ENCODE measurements at places on chromosomes 12 and 14. TPM values are rescaled to one million over a fixed set of nuclear protein-coding genes. Genes with fewer than 3 reads are reported as not detected.

Gene NELL2
- 0.52 TPM for total RNA-seq

Gene HPD
- 0.39 TPM for total RNA-seq

Gene MMP14
- 29.1 TPM for total RNA-seq

Gene KRT74
- not detected for total RNA-seq

Gene CIDEB
- total RNA-seq = 2.0 TPM

Gene TUNAR
- total RNA-seq = not detected

Gene FBRSL1
- total RNA-seq = 20.4 TPM

GRCh38 chr14:88960496-88960895, 136.0 kb downstream of the TTC8 start:
- DNase-seq = no peak

- no peak for DNase-seq
These were observed 358 bp downstream of the ELK3 start for GRCh38 chr12:96194576-96194889.

GRCh38 chr14:77027538-77028383, 747 bp downstream of the IRF2BPL start:
- DNase-seq = no peak

- no peak for DNase-seq
These were observed 4.5 kb downstream of the AJUBA start for GRCh38 chr14:22977684-22978486.

DNA sequence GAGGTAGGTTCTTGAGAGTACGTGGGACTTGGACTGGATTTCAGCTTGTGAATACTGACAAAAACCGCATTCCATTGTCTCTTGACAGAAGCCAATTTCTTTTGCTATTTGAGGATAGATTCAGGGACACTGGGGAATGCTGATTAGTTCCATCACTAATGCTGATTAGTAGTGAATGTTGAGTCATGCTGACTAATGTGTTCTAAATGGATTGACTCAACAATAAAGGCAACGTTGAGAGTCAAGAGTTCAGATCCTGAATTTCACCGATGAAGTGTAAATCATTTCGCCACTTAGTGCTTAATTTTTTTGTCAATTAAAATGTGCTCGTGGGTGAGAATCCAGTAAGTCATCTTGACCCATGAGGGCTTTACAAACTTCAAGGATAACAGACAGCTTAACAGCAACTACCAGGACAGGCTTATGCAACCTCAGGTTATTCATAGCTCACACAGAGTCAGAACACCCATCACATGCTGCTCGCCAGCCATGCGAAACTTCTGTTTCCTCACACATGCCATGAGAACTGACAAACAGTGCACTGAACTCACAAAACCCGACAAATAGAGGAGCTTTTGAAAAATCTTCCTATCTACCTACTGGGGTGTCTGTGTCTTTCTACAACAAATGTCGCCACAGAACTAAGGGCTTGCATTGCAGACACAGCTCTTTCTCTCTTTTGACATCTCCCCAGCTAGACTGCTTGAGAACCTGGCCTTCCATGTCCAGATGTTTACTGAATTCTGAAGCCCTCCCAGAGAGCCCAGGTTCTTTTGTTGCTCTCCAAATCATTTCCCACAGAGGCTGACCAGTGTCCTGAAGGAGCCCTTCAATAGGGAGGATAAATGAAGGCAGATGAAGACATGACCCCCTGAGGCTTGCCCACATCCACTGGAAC, 316.4 kb downstream of the ZFP36L1 start:
- peak; percentile 90 for DNase-seq

DNA sequence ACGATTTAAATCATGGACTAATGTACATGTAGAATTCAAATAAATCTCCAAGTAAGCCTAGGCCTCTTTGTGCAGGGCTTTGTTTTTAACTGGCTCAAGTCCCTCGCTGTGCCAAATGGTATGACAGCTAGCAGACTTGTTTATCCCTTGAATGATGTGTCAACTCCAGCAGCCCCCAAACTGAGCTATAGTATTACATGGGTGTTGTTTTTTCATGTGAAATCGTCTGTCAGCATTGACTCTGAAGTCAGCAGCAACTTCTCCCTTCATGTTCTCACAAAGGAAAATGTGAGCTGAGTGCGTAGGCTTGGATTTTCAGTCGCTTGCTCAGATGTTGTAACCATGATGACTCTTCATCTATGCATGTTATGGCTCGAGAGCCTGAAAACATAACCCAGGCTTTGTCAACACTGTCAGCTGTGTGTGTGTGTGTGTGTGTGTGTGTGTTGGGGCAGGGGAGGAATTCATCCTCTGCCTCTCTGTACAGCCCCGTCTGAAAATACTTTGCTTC, 73.3 kb downstream of the PTHLH start:
- DNase-seq = no peak

- no peak for DNase-seq
These were observed 948.9 kb upstream of the FLRT2 start for GRCh38 chr14:84581041-84581440.

DNA sequence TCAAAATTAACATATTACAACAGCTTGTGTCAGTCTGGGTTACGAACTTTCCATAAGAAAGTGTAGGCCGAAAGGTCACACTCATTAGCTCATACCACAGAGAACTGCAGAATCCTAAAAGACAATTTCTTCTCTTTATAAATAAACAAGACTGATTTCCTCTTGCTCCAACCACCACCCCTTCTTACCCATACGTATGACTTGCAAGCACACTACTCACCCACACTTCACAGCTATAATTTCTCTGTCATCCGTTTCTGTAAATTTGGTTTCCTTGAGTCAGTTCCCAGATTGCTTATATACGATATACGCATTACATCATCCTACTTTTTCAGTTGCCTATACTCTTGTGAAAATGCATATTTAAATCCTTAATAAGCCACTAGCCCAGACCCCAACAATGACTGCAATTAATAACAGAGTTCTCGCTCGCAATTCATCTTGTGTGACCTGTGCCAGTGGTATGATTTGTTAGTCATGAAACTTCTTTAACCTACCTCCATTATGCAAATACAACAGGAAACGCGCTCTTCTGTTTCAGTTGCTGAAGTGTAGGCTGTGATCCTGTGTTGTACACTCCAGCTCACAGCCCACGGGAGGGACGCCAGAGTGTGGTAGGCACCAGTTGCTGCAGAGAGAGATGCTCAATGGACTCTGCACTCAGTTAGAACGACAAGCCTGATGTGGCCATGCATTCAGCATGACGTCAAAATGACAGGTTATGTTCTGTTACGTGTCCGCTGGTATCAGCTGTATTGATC, 417.6 kb downstream of the PDZRN4 start:
- DNase-seq = no peak

GRCh38 chr12:108724054-108724889, 7.0 kb downstream of the CORO1C start:
- DNase-seq = no peak

DNA sequence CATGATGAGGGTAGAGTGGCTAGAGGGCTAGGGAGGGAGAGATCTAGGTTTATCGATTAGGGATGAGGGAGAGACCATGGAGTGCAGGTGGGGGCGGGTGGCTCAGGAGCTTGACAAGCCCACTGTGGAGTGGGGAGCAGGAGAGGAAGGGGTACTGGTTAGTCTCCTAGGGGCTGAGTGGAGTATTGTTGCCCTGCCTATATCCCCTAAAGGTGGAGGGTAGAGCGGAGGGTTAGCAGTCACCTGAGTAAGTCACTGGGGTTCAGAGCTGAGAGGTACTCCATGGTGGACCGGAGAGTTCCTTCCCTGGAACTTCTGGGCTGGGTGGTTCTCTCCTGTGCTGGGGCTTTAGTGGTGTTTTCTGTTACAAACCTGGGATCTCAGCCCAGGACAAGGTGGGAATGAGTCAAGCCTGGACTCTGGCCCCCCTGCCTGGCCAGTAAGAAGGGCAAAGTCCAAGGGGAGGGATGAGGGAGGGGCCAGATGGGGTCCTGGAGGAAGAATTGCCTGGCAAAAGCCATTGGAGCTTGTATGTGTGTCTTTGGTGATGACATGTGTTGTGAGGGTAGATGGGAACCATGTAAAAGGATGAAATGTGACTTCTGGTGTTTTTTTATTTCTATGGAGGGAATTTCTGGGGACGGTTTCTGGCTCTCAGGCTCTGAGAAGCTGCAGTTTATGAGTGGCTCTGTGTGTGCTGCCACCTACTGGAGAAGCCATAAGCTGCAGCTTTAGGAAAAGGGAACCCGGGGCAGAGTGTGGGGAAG, at the start of gene CIDEB:
TSS of gene CIDEB (minus strand) at position 403 of the 767 bp plus-strand sequence. CDS start at position 284, 119 bp downstream.
- no peak for DNase-seq

GRCh38 chr12:49017891-49018260, 700 bp downstream of the PRKAG1 start:
- DNase-seq = no peak

DNA sequence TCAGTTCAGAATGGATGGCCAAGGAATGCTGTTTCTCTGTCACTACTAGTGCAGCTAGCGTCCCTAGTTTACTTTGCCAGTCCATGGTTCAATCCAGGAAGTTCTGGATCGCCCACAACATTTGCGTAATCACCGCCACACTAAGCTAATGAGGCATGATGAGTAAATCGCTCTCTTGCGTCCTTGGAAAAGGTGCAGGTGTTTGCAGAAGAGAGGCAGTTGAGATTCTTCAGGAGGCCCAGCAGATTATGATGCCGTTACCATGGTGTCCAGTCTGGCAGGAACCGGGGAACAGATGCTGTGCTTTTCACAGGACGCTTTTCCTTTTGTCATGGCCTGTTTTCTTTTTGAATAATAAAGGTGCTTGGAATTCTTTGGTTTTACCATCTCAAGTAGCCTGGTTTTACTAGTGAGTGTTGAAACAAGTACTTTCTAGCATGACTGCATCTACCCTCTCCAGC, 9.0 kb downstream of the TPH2 start:
- no peak for DNase-seq

- DNase-seq = no peak
These were observed 71.5 kb upstream of the MDM1 start for GRCh38 chr12:68403711-68404110.

DNA sequence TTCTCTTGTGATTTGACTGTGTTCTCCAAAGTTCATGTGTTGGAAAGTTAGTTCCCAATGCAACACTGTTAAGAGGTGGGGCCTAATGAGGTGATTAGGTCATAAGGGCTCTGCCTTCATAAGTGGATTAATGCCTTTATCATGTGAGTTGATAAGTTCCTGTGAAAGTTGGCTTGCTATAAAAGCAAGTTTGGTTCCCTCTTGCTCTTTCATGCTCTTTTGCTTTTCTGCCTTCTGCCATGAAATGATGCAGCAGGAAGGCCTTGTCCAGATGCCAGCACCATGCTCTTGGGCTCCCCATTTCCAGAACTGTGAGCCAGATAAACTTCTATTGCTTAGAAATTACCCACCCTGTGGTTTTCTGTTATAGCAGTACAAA, 41.9 kb downstream of the SLC16A7 start:
- DNase-seq = no peak

DNA sequence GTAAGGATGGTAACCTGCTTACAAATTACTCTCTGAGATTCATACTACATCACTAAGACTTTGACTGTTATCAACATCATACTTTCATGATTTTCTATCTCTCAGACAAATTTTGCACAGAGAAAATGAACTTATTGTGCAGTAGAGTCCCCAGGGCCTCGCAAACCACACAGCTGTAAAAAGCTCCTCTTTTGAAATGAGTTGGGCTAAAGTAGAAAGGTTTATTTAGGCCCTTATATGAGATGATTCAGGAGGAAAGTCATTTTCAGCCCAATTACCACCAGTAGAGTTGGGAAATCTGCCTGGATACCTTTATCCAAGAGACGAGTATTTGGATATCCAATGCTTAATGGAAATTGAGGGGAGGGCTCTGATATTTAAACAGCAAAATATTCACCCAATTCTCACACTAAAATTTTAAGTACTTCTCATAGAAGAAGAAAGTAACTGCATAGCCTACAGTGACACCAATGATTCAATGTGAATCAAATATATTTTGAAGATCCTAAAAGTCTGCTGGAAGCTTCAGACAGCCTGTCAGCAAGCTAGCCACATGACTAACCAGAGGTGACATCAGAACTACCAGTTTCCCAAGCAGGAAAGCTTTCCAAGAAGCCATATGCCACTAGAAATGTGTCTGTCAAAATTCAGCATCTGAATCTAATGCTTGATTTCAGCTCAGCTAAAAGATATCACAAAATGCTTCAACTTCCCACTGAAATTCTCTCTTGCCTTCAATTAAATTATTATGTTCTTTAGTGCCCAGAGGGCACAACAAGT, 190.1 kb upstream of the SYT1 start:
- no peak for DNase-seq

DNA sequence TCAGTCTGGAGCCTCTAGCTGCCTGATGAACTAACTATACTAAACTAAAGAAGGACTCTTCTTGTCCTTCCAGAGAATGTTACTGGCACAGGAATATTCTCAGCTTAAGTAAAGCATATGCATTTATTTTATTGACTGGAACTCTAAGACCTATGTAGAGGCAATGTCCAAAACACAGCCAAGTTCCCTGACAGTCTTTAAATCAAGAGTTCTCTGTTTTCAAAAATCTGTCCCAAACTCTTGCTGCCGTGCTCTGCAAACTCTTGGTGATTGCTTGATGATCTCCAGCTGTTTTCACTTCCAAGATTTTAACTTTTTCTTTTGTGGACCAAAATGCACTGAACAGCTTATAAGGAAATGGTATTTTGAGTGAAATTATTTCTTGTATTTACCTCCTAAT, 67.5 kb upstream of the DAAM1 start:
- no peak for DNase-seq

DNA sequence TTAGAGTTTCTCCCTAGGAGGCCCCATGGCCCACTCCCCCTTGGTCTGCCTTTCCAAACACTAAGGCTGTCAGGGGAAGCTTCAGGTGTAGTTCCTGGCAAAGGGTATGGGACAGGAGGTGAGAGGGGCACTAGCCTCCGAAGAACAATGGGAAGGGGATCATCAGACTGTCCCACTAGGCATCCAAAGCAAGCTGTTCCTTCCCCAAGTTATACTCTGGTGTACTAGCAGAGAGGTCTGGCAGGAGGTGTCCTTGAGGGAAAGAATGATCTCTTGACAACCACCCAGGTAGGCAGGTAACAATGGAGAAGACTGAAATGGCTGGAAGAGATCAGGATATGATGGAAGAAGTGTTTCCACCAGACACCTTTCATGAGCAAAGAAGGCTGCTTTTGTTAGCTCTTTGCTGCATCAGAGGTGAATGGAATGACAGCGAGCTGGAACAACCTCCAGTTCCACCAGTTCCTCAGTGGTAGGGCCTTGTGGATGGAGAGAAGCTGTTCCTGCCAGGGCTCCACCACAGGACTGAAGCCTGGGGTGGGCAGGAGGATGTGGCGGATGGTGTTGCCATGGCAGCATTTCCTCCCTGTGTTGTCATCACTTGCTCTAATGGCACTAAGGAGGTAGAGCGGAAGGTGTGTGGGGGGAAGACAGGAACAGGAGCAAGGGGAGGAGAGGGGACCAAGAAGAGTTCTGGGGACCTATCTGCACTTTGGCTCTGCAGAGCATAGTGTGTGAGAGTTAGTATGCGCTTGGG, 2.3 kb upstream of the AGAP2 start:
- DNase-seq = no peak

Measured in right atrium auricular region (tissue), 2 donors.